ENCODE measurements at places on chromosomes 5 and 9.

- DNase-seq: no peak
Measured at GRCh38 chr9:130689937-130690700, 3.5 kb upstream of the EXOSC2 start.

DNA sequence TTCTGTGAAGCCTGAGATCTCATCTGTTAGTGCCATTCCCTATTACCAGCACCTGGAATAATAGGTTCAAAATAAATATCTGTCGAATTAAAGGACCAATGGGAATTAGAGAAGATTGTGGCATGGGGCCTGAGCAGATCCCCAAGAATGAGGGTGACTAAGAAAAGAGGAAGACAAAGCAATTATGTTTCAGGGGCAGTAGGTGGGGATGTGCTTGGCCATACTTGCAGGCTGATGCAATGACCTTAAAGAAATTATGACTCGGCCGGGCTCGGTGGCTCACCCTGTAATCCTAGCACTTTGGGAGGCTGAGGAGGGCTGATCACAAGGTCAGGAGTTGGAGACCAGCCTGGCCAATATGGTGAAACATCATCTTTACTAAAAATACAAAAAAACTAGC, 562.8 kb downstream of the PTPRD start:
- DNase-seq: no peak

GRCh38 chr5:107533910-107534876, 136.5 kb downstream of the EFNA5 start:
- no peak for DNase-seq

DNA sequence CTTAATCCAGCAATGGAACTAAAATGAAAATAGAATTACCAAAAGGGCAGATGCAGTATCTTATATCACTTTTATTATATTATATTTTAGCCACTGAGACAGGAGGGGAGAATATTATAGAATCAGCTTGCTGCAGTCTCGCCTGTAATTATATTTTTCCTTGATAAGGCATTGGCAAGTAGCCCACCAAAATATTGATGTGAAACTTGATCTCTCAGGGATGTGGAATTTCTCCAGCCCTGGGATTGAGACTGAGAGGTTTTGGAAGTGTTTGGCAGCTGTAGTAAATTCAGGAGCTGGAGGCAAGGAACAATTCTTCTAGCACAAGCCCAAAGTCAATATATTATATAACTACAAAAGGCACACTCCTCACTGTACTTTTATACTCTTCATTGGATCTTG, 142.1 kb upstream of the ADAMTSL1 start:
- DNase-seq: no peak

DNA sequence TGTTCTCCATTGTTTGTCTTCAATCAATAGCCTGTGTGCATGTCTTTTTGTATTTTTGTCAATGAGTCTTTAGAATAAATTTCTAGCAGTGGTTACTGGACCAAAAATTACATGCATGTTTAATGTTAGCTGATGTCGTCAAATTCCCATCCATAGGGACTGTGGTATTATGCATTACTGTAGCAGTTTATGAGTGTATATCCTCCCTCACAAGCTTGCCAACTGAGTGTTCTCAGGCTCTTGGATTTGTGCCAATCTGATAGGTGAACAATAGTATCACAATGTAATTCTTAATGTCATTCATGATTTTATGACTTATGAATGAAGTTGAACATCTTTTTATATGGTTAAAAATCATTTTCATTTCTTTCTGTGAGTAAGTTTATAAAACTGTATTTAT, 13.0 kb downstream of the SNX24 start:
- no peak for DNase-seq

DNA sequence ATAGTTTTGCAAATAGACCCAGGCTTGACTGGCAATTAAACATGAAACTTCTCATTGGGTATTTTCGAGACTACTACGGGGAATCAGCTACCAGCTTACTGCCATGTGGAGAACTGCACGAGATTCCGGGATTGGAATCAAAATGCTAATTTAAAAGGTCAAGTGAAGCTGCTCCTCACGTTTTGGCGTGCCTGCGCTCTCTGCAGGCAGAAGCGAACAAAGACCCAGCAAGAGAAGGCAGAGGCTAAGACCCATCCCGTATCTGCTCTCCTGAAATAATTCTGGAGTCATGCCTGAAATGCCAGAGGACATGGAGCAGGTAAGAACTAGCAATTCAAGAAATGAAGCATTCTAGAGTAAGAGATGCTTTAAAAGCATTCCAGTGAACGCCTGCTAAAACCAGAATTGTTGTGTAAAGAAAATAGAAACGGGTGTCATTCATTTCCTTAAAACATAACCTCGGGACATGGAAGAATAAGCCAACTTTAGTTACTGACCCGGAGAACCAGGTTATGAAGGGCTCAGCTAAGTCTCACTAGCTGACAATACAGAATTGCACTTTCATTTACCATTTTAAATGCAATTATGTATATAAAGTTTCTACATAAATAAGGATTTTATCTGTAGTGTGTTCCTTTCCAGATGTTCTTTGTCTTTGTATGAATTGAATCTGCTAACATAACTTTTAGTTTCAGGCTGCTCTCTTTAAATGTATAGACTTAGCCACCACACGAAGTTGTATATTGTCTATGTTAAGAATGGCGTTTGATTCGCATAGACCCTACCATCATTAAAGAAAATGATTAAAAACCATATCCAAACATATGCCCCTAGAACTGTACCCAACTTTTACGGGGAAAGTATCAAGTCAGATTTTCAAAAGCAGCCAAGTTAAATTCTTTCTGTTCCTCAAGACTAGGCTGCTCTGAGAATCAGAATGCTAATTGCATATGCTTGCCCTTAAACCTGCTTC, 2.0 kb upstream of the MAT2B start:
- peak; percentile 38 for DNase-seq

DNA sequence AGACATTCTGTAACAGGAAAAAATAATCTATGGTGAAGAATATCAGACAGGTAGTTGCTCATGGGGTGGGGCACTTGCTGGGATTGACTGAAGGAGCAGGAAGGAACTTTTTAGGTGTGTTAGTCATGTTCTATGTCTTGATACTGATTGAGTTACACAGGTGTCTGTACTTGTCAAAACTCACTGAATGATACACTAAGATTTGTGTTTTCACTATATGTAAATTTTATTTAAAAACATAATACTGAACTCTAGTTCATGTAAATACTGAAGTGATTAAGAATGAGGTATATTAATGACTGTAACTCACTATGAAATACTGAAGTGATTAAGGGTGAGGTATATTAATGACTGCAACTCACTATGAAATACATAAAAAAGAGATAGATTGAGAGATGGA, 28.5 kb downstream of the IL6ST start:
- DNase-seq: no peak

GRCh38 chr9:7879551-7880245, 80.1 kb upstream of the DMAC1 start:
- peak; percentile 43 for DNase-seq

DNA sequence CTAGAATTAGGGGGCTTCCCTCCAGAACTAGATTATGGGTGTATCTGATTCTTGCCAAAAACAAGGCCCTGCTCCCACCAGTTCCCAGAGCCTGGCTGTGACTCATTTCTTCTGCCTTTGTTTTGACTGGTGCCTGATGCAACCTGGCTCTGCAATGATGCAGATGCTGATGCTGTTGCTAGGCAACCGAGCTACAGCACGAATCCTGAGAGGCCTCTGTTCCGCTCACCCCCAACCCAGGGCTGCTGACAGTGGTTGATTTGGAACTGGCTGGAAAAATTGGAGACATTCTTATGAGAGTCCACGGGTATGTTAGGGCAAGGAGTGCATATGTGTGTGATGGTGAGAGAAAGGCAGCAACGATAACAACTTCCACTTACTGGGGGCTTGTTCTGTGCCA, 100.3 kb downstream of the NSG2 start:
- DNase-seq: peak; percentile 26

DNA sequence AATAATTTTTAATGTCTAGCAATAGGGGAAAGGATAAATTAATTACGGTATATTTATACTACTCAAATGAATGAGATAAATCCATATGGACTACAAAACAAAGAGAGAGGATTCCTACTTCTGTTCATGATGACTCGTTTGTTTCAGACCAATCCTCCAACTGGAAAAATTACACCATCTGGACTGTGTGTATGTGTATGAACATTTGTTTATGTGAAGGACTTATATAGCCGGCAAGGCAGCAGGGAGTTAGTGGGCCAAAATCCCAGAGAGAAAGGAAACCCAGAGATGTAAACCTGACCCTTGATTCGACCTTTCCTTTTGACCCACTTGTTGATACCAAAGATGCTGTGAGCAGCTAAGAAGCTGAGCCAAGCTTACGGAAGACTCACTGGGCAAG, 20.1 kb downstream of the PDE6A start:
- no peak for DNase-seq

DNA sequence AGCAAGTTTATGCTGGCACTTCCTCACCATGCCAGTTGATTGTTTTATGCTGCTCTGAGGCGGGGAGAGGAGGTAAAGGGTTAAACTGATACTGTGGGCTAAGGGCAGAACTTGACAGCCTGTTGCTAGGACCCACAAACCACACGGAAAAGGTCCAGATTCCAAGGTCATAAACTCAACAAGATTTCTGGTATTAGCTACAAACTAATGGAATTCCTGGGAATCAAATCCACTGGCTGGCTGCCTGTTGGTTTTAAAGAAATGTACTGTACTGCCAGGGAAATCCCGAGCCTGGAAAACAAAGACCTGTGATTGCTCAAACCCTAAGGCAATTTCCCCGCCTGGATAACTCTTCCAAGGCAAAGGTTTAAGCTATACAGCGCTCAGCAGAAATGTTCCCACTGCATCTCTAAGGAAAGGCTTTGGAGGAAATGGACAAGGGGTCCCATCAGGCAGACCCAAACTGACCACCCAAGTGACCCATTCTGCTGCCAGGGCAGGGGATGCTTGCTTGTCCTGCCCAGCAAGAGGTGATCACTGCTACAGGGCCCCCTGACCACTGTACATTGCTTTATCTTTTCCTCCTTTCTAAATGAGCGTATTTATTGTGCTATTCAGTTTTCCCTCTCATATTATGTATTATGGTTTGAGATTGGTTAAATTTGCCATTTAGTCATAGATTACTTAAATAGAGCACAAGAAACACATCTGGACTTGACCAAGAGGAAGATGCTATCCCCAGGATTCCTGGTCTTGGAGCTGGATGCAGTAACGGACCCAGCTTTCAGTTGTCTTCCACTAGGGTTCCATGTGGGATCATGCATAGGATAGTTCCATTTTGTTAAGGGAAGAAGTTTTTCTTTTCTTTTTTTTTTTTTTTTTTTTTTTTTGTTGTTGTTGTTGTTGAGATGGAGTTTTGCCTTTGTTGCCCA, 124.3 kb downstream of the SUSD1 start:
- no peak for DNase-seq

GRCh38 chr5:68037546-68037945, 178.0 kb upstream of the PIK3R1 start:
- no peak for DNase-seq

GRCh38 chr5:77852514-77853352, 76.6 kb upstream of the TBCA start:
- peak; percentile 33 for DNase-seq

GRCh38 chr5:111998871-111999270, 241.9 kb upstream of the NREP start:
- no peak for DNase-seq

DNA sequence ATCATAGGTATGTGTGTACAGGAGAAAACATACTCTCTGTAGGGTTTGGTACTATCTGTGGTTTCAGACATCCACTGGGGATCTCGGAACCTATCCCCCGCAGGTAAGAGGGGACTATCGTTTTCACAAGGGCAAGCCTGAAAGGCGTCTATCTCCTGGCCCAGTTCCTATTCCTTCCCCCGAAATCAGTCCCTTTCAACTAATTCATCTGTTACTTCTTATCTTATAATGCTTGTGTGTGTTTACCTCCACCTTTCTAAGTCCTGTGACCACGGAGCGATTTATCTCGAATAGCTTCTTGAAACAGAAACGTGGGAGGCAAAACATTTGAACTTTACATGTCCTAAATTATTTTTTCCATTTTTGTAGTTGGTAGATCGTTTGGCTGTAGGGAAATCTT, 11.4 kb downstream of the ABO start:
- no peak for DNase-seq

- DNase-seq: no peak
Measured at GRCh38 chr5:141211-141610, 49.2 kb downstream of the PLEKHG4B start.

- no peak for DNase-seq
Measured at GRCh38 chr9:107518037-107518807, 28.7 kb upstream of the KLF4 start.

DNA sequence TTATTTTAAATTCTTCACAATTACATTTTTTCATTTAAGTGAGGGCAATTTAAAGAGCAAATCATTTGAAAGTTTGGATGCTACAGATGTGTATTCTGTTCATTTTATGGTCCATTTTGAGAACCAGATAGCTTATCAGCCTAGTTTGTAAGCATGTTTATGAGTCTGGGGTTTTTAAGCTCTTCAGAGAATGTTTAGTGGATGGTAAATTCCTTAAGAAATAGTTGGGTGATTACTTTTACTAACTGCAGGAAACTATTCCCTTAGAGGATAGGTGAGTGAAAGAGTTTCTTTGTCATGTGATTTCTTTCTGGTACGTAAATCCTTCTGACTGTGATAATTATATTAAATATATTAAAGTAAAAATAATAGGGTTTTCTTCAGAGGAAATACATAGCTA, 17.6 kb downstream of the RASGRF2 start:
- DNase-seq: no peak

GRCh38 chr5:129820-130219, 37.9 kb downstream of the PLEKHG4B start:
- no peak for DNase-seq

- DNase-seq: no peak
Measured at GRCh38 chr5:53089481-53089991, 20.0 kb downstream of the MOCS2 start.
